ENCODE measurements at places on chromosomes 2 and 18.

DNA sequence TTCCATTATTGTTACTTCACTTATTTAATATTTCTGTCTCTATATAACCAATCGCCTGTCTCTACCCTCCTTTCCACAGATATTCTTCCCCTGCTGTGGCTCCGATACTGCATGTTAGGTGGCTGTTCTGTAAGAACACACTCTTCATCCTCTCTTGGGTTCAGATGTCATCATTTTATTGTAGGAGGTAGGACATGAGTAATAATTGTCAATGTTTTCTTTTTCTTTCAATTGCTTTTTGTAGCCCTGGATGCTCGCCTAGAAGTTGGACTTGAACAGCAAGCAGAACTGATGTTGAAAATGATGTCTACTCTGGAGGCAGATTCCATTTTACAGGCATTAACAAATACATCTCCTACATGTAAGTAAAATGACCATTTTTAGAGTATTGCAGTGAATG is 128.6 kb downstream of the BIRC6 start:
- no peak for DNase-seq

DNA sequence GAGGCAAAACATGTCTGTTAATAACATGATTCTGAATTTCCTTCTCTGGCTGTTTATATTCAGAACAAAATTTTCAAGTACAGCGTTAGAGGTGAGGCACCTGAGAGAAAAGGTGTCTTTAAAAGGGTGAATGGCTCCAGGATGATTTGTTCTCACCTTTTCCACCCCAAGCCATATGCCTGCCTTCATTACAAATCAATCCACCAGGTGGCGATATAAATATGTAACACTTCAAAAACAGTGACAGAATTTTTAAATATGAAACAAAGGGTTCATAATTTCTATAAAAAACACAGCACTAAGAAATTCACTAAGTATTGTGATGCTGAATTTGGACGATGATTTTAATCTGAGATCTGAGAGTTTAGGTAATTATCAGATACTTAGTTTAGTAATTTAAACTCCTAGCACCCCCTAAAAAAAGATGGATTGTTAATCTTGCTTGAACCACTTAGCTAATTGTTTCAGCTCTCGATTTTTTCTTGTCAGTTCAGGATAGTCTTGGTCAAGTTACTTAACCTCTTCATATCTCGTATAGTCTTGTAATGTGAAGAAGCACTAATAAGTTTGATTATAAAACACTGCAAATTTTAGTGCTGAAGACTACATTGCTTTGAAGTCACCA is 528.8 kb downstream of the CPS1 start:
- DNase-seq: peak; percentile 72

DNA sequence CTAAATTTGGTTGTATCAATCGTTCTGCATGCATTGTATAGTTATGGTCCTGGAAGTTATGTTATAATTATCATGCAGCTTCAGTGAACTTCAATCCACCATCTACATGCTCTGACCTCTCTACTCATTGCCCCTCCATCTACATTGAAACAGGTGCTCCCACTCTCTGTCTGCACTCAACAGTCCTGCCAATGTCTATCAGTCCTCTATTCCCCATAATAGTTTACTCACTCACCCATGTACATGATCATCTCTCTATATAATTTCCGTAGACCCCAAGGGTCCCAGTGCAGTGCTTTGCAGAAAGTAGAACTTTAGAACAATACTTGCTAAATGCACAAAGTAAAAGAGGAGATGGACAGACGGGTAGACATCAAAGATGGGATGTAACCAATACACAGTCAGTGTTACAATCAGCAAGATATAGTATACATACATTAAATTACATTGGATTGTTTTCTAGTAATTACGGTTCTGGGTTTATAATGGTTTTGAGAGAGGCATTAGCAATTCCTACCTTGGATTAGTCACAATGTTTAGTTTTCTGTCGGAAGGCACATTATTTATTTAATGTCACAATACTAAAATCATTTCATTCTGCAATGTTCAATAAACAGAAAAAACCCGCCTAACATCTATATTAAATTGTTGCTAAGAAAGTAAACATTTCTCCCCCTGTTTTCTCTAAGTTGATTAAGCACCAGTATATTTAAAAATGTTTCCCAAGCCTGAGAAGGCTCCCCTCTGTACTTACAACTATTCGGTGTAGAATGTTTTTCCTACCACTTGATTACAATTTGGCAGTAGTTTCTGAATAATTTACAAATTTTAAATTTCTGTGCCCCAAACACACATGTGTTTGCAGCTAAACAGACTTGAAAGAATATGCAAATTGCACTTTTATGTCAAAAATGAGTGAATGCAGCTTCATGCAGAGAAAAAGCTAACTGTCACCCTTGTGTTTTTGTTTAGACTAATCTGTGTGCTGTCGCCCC is 94.4 kb upstream of the SIX2 start:
- DNase-seq: no peak

DNA sequence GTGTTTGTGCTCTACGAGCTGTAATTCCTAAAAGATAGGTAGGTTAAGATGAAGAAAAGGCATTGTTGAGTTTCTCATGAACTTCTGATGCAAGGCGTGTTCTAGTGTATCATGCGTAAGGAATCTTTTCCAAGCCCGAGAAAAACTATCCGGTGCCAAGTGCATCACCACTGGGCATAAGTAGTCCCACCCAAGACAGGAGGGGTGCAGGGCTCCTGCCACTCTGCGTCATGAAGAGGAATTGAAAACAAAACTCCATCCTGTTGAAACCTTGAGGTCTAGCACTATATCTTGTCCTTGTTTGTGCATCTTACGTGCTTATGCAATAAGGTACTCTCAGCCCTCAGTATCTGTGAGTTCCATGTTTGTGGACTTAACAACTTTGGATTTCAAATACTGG is 45.7 kb downstream of the RAB31 start:
- DNase-seq: no peak

DNA sequence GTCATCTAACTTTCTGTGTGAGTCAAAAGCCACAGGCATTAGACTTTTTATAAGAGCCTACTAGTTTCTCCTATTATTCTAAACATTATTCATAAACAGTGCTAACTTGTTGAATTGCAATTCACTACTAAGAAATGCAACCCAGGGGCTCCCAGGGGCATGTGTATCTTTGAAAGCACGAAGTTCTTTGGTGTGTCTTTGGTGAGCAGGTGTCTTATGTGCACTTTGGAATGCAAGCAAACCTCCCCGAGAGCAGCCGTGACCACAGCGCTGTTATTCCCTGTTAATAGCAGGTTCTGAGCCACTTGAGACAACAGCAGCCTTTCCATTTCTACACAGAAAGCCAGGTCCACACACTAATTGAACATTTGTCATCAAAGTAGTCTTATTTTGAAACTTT is 123.5 kb downstream of the PRKRA start:
- peak; percentile 1 for DNase-seq

GRCh38 chr2:41576423-41576822 is 471.4 kb upstream of the PKDCC start:
- DNase-seq: no peak

DNA sequence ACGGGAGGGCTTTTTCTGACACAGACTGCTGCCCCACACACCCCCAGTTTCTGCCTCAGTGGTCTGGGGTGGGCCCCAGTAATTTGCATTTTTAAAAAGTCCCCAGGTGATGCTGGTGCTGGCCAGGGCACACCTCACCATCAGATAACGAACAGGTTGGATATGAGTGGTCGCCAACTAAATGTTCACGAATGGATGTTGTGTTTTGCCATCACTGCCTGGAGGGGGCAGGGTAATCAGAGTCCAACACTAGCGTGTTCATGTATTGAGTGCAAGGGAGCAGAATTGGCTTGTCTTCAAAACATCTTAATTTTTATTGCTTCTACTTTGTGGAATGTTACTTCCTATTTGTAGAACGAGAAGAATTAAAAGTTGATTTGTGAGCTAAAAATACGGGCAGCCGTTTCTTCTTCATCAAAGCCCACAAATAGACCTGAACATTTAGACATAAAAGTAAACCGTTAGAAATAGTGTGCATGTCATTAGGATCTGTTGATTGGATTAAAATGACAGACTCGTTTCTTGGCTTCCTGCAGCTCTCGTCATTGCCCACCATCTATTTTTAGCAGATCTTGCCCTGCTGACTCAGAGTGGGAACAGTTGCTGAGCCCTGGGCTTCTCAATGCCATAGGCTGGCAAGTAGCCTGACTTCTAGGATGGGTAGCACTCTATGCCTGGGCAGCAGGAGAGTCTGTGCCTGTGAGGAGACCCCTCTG is 45.2 kb downstream of the NCK2 start:
- peak; percentile 48 for DNase-seq

- no peak for DNase-seq
Measured at GRCh38 chr18:9867071-9867594, 18.6 kb upstream of the TXNDC2 start.

GRCh38 chr2:73823916-73824523 is 4.7 kb upstream of the STAMBP start:
- peak; percentile 87 for DNase-seq

- DNase-seq: no peak
Measured at GRCh38 chr18:57439985-57440330, 4.8 kb downstream of the ONECUT2 start.

DNA sequence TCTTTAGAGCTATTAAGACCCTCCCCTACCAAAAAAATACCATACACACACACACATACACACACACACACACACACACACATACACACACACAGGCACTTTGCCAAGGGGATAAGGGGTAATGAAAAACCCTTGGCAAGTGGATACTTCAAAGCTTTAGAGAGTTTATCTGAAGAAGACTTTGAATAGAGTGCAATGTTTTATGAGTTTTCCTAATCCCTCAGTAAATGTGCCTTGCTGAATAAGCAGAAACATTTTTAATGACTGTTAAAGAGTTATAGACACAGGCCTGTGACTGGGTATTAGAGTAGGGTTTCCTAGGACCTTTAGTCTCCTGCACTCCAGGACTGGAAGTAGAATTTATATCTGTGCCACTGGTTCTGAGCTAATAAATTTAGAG is 75.5 kb upstream of the CTAGE1 start:
- no peak for DNase-seq

GRCh38 chr2:213018340-213018901 is 133.0 kb downstream of the IKZF2 start:
- no peak for DNase-seq

- DNase-seq: no peak
Measured at GRCh38 chr2:121860033-121860757, 104.7 kb downstream of the TSN start.

GRCh38 chr2:240559286-240559685 is 871 bp upstream of the DUSP28 start:
- no peak for DNase-seq

DNA sequence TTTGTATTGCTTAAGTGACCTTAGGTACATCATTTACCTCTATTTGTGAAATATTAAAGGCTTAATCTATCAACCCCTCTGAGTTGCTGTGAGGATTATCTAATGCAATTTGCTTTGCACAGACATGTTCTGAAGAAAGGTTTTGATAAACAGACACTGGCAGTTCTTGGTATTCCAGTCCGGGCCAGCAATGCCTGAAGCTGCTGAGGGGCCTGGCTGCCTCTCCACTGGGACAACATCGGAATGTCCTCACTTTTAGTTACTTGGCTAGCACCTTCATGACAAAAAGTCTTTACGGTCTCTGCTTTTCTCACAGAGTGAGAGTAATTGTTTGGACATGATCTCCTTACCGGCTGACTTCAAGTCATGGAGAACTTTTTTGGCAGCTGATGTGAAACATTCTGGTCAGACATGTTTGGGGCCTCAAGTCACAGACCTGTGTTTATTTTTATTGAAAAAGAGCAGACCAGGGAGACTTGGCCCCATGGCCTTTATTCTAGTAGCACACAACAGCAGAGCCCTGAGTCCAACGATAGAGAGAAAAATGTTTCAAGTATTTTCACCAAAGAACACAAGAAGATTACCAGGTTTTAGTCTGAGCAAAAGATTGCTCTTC is 1112.3 kb upstream of the FANCL start:
- DNase-seq: no peak

DNA sequence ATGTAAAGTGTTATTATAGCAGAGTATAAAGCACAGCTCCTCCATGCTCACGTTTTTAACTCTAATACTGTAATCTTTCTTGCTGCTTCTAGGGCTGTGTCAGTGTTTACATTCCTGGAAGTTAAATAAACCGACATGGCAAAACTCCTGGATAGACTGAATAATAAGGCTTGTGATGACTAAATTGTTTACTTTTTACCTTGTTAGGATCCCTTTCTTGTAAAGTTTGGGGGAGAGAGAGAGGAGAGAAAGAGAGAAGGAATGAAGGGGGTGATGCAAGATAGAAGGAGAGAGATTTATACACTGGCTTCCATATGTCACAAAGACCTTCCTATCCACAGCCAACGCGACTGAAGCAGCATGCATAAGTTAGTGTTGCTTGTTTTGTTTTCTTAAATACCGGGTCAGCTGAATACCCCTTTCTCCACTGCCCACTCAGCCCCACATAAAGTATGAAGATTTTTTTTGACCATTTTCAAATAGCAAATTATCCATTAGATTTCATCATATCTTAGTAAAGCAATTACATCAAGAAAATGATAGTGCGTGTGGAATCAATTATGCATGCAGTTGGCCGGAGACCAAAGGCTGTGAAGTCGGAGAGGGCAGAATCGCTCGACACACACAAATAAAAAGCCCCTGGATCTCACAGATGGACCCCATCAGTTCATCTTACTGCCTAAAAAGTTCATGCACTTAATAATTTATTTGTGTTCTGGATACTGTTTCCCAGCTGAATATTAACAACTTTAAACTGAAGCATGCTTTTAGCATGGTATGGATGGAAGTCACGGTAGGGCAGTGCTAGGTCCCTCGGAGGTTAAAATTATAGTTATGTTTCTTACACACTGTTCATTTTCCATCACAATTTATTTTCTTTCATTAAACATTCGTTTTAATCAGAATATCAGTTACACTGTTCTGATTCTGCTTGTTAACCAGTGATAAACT is 20.1 kb downstream of the BCL11A start:
- DNase-seq: no peak

- no peak for DNase-seq
Measured at GRCh38 chr2:237440819-237441281, 26.9 kb upstream of the COL6A3 start.

- DNase-seq: peak; percentile 42
Measured at GRCh38 chr2:240593026-240593702, 6.6 kb downstream of the CAPN10 start.

GRCh38 chr18:29060349-29060748 is 883.4 kb upstream of the CDH2 start:
- no peak for DNase-seq

DNA sequence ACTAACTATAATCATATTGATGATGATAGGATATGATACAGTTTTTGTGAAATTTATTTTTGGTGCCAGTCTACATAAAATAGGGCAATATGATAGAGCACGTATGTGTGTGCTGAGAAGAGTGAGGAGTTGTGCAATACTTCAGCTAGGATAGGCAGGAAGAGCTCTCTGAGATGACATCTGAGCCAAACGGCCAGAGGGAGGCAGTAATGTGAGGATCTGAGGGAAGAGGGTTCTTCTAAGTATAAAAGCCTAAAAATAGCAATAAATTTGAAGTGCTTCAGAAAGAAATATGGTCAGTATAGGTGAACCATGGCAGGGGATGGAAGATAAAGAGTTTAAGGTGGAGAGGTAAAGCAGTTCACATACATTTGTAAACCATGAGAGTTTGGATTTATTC is 102.5 kb downstream of the OLA1 start:
- no peak for DNase-seq

Data from G401 (cell line).